ENCODE measurements at places on chromosomes 12 and 14. TPM values are rescaled to one million over a fixed set of nuclear protein-coding genes. Genes with fewer than 3 reads are reported as not detected.

The SNRPF gene
- 25.7 TPM for total RNA-seq

The GYS2 gene
- not detected for total RNA-seq

- DNase-seq: no peak
Measured at GRCh38 chr12:34303091-34303870, 281.0 kb downstream of the ALG10 start.

DNA sequence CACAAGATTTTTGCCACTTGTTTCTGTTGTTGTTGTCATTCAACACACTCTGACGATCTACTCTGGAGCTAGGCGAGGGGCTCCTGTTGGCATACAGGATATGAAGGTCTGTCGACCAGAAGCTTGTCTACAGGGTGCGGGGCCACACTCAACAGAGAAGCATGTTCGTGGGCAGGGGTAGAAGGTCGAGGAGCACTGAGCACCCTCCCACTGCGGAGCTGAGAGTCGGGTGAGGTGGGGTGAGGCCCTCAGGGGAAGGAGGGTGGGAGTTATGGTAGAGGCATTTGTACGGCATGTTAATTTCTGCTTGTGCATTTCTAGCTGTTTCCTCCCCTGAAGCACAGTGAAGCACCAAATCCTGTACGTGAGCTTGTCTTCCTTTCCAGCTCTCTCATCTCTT is 115.1 kb downstream of the PRMT8 start:
- no peak for DNase-seq

- no peak for DNase-seq
Measured at GRCh38 chr14:100364403-100364802, 41.3 kb downstream of the SLC25A47 start.
